Skeletal muscle cell (primary cell): ENCODE measurements at places on chromosomes 2 and 18.

- no peak for DNase-seq
These were observed 2.0 kb downstream of the SP9 start for GRCh38 chr2:174336501-174337336.

DNA sequence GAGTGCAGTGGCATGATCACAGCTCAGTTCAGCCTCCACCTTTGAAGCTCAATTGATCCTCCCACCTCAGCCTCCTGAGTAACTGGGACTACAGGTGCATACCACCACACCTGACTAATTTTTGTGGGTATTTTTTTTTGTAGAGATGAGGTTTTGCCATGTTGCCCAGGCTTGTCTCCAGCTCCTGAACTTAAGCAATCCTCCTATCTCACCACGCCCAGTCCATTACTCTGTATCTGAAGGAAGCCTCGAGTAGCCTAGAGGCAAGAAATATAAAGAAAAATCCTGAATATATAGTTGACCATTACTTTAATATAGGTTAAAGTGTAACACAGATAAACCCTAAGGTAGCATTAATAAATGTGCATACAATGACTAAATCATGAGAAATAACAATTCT lies 686.8 kb upstream of the PIK3C3 start:
- DNase-seq = no peak

GRCh38 chr2:65291216-65292105 lies 63.8 kb downstream of the ACTR2 start:
- no peak for DNase-seq

- DNase-seq = no peak
These were observed 66.6 kb upstream of the ZNF397 start for GRCh38 chr18:35174093-35174731.

GRCh38 chr2:57465067-57465466 lies 581.5 kb upstream of the VRK2 start:
- no peak for DNase-seq

DNA sequence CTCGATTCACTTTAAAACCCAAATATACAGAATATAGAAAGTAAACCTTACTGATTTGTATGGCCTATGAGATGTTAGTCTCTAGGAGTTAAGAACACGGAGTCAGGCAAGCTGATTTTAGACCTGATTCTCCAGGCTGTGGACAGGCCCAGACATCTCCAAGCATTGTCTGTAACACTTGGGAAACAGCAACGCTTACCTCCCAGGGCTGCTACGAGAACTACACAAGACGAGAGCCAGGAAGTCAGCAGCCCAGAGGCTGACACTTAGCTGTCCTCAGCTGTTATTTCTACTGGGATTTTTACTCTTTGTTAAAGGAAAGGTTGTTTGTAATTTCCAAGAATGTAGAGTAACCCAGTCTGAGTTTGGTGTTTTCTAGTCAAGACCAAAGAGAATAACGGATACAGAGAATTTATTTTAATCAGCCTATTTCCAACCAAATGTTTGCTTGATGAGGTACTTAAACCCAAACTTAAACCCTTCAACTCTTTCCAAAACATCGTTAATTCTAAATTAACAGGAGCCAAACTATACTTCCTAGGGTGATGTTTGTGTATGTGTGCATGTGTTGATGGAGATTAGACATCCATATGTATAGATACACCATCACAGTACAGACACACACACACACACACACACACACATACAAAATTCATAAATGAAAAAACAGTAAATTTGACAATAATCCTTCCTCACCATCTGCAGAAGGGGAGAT lies 123.4 kb downstream of the LAMA1 start:
- no peak for DNase-seq

GRCh38 chr2:168456521-168457189 lies 583 bp downstream of the CERS6 start:
- no peak for DNase-seq

- DNase-seq = no peak
These were observed 2067.7 kb downstream of the SUCLG1 start for GRCh38 chr2:82391386-82391785.

- DNase-seq = no peak
These were observed 573.4 kb downstream of the CPS1 start for GRCh38 chr2:211129798-211130197.

- DNase-seq = no peak
These were observed 189.3 kb downstream of the LTBP1 start for GRCh38 chr2:33136056-33136455.

- no peak for DNase-seq
These were observed 108.7 kb downstream of the CELF4 start for GRCh38 chr18:37456873-37457272.

DNA sequence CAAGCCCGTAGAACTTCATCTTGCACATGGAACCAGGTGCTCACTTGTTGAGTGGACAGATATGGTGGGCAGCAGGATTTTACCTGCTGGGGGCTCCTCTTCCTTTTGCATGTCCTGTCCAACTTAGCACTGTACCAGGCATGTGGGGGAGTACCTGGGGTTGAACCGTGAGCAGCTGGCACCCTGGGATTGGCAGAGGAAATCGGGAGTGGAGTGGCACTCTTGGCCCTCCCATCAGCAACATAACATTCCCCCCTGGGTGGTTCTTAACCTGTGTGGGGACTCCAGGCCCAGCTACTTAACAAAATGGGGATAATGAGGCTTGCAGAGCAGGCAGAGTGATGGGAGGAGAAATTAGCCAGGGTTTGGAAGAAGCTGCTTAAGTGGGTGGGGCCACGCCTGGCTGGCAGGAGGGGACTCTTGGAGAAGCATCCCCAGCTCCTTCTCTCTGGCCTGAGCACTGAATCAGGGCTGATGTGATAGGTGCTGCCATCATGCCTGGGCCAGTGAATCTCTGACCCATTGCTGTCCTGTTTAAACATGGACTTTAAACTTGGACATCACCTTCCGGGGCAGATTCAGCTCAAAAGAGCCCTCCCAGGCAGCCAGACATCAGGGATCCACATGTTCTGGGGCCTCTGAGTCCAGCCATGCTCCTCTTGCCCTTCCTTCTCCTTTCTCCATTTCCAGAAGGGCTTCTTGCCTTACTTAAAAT lies 15.5 kb downstream of the FOSL2 start:
- no peak for DNase-seq

DNA sequence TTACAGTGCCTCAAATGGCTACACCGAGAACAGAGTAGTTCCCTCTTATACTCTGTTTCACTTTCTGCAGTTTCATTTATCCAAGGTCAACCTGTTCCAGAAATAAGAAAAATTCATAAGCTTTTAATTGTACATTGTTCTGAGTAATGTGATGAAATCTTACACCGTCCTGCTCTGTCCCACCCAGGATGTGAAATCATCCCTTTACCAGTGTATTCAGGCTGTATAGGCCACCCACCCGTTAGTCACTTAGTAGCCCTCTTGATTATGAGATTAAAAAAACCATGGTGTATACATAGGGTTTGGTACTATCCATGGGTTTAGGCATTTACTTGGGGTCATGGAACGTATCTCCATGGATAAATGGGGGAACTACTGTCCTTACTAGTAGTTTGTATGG lies 29.8 kb downstream of the STARD6 start:
- no peak for DNase-seq

- DNase-seq = no peak
These were observed 904.8 kb upstream of the CHAC2 start for GRCh38 chr2:52862801-52863200.

- no peak for DNase-seq
These were observed 212.5 kb downstream of the GLI2 start for GRCh38 chr2:120947982-120948661.

DNA sequence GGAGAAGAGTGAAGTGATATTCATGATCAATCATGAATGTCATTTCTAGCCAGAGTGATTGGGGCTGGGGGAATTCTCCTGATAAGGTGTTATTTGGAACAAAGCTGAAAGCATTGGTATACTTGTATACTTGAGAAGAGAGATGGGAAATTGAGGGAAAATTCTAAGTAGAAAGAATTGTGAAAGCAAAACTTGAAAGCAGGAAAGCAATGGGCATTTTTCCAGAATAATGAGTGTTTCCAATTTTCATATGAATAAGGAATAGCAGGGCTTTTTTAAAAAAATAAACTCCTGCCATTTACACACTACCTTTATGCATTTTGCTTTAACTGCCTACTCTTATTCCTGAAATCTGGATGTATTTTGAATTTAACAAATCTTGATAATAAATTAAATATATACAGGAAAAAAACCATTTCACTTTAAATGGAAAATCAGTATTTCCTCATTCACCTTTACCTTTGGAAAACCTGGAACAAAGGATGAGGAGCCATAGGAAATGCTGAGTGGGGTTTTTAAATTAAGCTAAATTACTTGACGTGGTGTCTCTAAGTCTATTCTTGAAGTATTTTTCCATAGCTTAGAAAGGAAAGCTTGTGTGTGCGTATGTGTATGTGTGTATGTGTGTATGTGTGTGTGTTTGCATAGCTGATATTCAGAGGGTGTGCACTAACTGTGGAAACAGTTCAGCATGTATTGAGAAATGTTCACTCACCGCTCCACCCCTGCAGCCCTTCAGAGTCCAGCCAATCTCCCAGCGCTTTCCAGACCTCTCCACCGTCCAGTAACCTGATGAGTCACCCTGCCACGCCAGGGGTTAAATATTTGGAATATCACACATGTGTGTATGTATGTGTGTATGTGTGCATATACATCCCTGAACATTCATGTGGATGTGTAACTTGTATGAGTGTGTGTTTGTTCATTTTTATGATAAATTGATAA lies 427.3 kb downstream of the THSD7B start:
- peak; percentile 69 for DNase-seq

- peak; percentile 76 for DNase-seq
These were observed 8.6 kb downstream of the CLIP4 start for GRCh38 chr2:29123617-29124349.

- DNase-seq = no peak
These were observed 4.8 kb upstream of the ID2 start for GRCh38 chr2:8676921-8677645.

GRCh38 chr18:573385-573784 lies 6.8 kb upstream of the CETN1 start:
- DNase-seq = no peak

GRCh38 chr2:74843899-74844298 lies 10.0 kb downstream of the HK2 start:
- peak; percentile 72 for DNase-seq

GRCh38 chr2:153872311-153873051 lies 759 bp downstream of the GALNT13 start:
- no peak for DNase-seq

DNA sequence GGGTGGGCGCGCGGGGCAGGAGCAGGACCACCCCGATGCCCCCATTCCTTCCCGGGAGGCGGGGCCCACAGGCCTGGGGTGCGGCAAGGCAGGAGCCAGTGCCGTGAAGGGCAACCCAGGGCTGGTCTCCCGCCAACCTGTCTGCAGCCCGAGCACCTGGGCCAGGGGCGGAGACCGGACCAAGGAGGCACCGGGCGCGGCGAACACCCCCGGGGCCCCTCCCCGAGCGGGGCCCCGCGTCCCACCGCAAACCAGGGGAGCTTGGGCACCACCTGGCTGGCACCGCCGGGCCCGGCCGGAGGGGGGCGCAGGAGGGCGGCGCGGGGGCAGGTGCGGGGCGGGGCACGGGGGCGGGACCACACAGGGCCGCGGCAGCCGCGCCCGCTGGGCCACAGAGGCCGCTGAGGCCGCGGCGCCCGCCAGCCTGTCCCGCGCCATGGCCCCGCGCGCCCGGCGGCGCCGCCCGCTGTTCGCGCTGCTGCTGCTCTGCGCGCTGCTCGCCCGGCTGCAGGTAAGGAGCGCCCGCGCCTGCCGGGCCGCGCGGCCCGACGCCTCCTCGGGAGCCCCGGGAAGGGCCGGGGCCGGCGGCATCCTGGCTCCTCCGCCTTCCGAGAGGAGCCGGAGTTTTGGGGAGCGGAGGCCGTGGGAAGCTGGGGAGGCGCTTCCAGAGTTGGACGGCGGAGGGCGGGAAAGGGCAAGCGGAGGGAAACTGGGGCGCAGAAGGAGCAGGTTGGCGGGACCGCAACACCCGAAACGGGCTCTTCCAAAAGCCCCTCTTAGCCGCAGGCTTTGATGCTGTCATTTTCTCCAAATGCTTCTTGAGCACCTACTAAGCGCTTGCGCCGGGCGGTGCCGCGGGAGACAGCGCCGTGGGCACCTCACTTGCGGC lies at the start of gene TNFRSF11A:
TSS of gene TNFRSF11A (plus strand) at position 394 of the 889 bp plus-strand sequence. CDS start at position 437, 43 bp downstream.
- DNase-seq = no peak

GRCh38 chr2:143802242-143802641 lies 673.0 kb downstream of the ARHGAP15 start:
- DNase-seq = peak; percentile 16

DNA sequence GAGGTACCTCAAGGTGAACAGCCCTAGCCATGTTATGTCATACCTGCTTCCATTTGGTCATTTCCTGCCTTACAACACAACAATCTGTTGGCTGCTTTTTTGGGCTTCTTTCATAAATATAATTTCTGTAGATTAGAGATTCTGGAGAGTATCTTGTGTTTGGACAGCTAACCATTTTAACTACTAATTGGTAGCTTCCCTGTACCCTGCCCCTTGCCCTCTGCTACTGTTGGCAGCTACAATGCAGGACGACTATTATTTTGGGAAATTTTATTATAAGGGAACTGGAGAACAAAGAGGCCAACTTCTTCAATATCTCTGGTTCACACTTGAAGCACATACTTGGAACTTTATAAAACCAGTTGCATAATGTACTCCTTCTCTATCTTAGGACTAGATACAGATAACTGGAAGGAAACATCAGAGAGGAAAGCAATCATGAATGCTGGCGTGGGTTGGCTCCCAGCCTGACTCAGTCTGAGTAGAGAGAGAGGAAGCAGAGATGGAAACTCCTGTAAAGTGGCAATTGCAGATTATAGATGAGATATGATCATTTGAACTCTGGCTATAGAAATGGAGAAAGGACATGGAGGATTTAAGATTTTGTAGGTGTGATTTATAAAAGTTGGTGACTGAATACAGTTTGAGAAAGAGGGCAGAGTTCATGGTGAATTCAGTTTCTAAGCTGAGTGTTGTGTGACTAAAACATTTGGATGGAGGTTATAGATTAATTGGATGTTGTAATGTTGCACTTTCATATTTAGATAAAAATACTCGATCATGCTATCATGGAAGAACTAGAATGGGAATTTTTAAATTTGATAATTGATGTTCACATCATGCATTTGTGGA lies 74.5 kb downstream of the MDH1 start:
- DNase-seq = no peak

- no peak for DNase-seq
These were observed 147.6 kb upstream of the HDAC4 start for GRCh38 chr2:239548451-239548871.

- DNase-seq = no peak
These were observed 304.8 kb upstream of the CCDC68 start for GRCh38 chr18:55264108-55264507.
